A549 (cell line): ENCODE measurements at places on chromosomes 5 and 9.

DNA sequence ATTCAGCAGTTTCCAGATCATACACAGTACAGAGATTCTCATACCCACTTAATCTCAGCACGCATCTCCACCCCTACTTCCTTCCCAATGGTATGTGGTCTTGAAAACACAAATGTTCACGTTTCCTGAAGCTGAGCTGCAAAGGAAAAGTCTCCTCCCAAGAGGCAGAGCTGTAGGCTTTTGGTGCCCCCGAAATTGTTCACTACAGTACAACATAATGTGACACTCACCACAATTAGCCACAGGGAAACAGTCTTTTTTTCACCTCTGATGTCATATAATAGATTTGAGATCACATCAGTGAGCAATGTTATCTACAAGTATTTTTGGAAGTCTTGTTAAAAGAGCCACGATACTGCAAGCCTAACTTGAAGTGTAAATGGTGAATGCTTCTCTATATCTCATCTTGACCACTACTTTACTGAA is 40.2 kb downstream of the NFIB start:
- no peak for DNase-seq

DNA sequence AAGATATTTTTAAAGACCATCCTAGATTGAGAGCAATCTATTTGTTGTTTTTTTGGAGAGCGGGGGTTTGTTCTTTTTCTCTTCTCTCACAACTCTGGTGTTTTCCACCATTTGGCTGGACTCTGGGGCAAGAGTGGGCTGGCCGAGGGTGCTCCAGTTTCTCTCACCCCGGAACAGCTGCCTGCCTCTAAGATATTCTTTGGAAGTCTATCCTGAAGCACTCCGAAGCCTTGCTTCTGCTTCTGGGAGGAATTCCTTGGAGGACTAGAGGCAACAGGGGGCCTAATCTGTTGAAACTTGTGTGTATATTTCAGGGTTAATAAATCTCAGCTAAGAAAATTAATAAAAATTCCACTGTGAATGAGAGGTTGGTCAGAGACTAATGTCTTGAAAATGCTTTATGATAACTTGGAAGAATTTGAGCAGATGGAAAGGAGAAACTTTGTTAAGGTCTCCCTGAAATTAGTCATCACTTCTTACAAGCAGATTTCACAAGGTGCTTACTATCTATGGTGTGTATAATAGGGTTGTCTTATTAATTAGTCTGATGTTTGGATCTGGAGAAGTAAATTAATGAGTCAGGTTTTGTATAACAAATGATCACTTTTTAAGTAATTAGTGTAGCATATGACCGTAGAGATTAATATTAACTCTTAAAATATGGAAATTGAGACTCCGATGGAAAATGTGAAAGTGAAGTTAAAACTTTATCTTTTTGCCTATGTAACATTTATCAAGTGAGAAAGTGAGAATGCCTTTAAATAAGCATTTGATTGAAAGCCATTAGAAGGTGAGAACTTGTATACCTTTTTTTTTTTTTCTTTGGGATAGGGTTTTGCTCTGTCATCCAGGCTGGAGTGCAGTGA is 4.0 kb downstream of the MAN2A1 start:
- DNase-seq = no peak

DNA sequence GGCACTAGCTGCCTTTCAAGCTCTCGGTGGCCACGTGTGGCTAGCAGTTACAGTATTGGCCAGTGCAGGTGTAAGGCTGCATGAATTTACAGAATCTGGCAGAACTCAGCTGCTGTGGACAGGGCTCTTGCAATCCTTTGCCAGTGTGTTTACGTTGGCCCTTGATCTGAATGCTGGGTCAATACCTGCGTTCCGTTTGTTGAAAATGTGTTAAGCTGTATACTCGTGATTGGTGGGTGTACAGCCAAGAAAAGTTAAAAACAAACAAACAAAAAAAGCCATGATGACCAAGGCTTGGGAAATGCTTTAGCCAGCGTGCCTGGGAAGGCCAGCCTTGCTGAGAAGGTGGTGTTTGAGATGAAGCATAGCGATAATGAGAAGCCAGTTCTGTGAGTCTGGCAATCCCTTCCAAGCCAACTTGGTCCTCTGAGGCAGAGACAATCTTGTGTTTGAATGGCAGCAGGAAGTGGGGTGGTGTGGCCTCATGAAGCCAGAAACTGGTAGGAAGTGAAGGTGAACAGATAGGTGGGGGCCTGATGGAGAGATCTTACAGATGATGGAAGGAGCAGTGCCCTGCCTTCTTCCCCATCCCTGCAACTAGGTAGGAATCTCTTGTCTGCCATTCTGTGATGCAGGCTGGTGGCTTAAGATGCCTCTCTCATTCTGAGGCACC is 820 bp upstream of the CFAP90 start:
- no peak for DNase-seq

DNA sequence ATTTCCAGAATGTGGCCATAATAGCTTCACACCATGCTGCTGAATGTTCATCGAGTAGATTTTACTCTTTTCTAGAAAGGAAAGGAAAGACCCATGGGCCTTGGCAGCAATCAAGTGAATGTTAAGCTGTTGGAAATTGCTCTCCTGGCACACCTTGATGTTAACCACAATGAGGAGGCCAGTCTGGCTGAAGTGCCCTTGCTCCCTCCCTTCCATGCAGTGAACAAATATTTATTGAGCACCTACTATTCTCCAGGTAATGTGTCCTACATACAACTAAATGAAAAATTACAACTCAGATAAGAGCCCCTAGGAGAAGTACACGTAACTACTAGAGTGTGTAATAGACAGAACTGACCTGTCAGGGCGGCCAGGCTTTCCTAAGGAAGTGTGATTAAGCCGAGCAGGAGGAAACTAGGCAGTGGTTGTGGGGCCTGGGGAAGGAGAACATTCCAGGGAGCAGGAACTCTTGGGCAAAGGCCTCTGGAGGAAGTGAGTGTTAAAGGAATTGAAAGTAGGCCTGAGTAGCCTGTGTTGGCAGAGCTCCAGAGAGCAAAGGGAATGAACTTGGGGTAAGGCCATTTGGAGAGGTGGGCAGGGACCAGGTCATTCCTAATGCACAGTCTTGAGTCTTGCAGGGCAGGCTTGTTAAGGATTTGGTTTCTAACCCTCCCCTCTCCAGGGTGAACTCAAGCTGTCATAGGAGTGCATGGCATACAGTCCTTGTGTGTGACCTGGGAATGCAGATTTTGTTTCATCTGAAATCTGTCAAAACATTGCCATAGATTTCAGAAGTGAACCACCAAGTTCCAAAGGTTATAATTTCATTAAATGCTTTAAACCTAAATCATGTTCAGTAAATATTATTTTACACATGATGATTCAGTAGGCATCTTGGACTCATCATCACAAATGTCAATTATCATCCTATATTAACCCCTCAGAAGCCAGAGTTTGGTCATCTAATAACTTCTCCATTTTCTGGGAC is 9.0 kb upstream of the ZSWIM6 start:
- no peak for DNase-seq

DNA sequence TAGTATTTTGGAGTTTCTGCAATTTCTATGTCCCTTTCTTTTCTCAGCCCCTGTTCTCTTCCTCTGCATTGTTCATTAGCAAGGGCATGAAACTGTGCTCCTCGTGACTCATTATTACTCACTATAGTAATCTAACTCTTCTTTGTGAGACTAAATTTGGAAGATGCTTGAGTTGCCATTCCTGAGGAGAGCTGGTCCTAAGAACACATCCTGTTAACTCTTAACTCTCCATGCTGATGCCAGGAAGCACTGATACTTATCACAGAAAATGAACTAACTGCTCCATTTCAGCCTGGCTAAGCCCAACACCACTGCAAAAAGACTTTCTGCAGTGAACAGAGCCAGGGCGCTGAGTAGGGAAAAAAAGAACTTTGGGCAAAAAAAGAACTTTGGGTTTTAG is 10.6 kb upstream of the CSNK1A1 start:
- DNase-seq = peak; percentile 75

DNA sequence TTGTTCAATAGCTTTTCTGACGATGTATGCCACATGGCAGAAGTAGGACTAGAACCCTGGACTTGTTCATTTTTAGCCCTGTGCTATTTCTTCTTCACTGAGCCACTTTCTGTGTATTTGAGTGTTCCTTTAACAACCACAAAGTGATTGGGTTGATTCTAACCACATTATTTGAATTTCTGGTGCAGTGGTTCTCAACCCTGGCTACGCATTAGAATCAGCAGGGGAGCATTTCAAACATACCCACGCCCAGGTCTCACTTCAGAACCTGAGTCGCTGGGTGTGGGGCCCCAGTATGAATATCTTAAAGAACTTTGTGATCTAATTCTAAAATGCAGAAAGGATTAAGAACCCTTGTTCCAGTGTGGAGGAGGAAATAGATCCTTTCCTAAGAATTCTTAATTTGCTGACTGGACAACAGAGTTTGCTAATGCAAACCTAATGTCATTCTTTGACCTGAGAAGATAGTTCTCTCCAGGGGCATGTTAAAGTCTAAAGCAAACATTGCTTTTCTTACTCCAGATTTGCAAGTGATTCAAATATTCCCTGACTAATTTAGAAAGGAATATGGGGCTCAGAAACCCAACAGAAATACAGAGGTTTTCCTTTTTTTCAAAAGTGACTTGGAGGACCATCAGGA is 75.4 kb upstream of the GDNF start:
- no peak for DNase-seq

- DNase-seq = no peak
Measured at GRCh38 chr5:77816686-77817085, 40.5 kb upstream of the TBCA start.

DNA sequence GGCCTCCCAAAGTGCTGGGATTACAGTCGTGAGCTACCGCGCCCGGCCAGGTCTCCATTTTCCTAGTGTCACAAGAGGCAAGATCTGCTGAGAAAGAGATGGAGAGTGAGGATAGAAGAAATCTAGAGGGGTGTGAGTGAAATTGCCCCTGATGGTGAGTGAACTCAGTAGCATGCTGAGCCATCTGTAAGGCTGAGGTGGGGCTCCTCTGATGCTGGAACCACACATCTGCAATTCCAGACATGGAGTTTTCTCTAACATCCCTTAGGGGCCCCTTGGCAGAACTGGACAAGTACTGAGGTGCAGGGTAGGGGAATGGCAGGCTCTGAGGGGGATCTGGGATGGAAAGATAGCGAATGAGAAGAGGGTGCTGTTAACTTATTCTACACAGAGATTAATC is 72.0 kb upstream of the FER start:
- DNase-seq = no peak

- no peak for DNase-seq
Measured at GRCh38 chr9:31347082-31347617, 1037.3 kb upstream of the ACO1 start.

GRCh38 chr5:61306531-61307131 is 25.4 kb upstream of the ZSWIM6 start:
- peak; percentile 77 for DNase-seq

DNA sequence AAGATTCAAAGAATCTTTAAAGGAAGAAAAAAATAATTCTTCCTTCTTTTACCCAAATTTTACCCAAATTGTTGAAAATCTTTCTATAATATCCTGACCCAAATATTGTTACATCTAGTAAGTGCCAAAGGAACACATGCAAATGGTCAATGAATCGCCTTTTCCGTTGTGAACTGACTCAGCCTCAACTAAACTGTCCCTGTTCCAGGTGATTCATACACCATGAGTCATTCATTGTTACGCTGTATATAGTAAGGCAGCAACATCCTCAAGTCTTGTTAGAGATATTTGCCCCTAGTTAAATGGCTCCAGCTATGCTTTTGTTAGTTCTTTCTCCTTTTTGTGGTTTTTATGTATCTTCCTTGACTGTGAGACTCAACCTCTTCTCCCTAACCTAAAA is 9.7 kb downstream of the PTGER4 start:
- peak; percentile 79 for DNase-seq

DNA sequence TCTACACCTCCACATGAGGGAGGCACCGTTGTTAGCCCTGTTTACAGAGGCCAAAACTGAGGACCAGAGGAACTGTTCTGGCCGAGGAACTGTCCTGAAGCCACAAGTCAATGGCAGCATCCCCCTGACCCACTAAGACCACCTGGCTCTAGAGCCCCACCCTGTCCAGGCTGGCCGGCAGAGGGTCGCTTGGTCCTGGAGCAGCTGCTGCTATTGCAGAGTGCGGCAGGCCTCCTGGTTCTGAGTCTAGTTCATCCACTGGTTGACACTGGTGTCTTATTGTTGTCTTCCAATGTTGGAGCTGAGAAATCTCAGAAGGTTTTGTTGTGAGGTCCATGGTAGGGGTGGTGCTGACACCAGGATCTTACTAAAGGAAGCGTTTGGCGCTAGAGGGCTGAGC is 26.6 kb upstream of the ANGPTL2 start:
- no peak for DNase-seq

- no peak for DNase-seq
Measured at GRCh38 chr5:61942462-61943049, 363.4 kb upstream of the KIF2A start.

DNA sequence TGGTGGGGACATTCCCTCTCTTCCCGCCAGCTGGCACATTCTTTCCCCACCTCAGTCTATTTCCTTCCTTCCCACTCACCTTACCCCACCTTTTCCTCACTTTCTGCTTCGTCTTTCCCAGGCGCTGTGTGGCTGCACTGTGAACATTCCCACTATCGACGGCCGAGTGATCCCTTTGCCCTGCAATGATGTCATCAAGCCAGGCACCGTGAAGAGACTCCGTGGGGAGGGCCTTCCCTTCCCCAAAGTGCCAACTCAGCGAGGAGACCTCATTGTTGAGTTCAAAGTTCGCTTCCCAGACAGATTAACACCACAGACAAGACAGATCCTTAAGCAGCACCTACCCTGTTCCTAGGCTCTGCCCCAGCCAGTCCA is 7.3 kb downstream of the DNAJB5 start:
- DNase-seq = no peak

DNA sequence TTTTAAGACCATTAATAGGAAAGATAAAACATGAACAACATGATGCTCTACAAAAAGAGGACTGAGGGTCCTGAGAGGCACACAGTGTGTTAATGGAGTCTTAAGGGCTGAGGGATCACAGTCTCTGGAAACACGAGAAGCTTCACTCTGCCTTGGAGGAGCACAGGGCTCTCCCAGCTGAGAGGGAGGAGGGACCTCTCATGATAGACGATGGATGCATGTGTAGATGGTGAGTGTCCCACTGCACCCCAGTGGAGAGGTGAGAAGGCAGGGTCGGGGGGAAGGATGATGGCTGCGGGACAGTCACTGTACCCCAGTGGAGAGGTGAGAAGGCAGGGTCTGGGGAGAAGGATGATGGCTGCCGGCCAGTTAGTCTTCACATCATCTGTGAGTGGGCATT is 613.4 kb downstream of the IRX1 start:
- DNase-seq = no peak

- DNase-seq = no peak
Measured at GRCh38 chr9:90147426-90147825, 495.2 kb downstream of the DIRAS2 start.

DNA sequence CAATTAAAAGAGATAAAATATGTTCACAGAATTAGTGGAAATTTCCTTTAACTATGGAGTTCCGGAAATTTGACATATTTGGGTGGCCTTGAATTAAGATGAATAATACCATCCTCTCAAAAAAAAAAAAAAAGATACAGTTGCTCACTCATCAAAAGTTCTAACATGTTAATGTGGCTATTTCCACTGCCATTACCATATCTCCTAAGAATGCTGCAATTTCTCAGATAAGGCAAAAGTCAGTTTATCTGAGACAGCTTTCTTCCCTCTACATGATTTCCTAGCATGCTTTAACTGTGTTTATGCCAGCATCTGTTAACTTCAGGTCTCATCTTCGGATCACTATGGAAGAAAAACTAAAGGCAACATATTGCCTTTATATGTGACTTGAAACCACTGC is 2.6 kb downstream of the FASTKD3 start:
- DNase-seq = no peak
